ENCODE measurements at places on chromosomes 7 and 10.
A peak's percentile ranks its signal among the peaks of the same experiment; 100 is the strongest.

DNA sequence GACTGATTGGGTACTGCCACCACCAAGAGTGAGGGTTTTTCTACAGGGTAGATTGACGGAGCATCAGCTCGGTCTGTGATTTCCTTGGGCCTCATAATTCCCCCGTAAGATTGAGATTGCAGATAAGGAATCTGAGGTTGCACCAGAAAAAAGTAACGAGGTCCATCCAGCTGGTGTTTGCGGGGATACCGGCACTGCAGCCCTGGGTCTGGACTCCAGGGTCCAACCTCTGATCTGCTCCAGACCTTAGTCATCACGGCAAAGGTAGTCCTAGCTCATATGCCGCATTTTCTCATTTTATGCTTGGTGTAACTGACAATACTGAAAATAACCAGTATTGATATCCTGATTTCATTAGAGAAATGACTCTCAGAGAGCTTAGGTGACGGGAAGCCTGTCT, 3.9 kb downstream of the CARD11 start:
- DNase-seq = no peak

DNA sequence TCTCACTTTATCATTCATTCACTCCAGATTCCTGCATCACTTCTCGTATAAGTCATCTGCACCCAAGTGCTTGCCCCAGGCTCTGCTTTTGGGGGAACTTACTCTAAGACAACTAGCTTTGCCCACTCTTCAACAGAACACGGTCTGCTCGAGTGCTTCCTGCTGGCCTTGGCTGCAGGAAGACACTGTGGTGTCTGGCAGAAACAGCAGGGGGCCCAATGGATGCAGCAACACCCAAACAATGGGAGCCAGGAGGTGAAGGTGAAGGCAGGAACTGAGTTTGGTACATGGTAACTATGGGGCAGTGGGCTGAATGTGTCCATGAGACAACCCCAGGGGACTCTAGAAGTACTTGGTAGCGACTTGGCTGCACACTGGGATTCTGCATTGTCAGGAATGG, 344.0 kb downstream of the REEP3 start:
- no peak for DNase-seq

DNA sequence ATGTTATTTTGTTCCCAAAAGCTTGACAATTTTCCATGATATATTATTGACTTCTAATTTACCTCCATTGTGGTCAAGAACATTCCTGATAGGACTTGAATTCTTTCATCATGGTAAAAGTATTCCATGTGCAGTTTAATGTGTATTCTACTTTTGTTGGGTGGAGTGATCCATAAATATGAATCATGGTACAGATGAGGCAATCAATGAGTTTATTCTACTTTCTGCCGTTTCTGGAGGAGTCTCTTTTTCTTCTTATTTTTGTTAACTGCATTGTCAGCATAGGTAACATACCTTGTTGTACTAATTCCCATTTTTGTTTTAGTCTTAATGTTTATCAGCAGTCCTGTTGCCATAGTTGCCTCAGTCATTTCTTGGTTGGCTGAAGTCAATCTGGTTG, 69.6 kb downstream of the SHOC2 start:
- no peak for DNase-seq

DNA sequence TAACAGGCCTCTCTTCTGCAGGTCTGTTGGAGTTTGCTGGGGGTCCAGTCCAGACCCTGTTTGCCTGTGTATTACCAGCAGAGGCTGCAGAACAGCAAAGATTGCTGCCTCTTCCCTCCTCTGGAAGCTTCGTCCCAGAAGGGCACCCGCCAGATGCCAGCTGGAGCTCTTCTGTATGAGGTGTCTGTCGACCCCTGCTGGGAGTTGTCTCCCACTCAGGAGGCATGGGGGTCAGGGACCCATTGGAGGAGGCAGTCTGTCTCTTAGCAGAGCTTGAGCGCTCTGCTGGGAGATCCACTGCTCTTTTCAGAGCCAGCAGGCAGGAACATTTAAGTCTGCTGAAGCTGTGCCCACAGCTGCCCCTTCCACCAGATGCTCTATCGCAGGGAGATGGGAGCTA, 361.1 kb upstream of the NRP1 start:
- DNase-seq = no peak

GRCh38 chr7:41892356-41893100, 189.6 kb upstream of the INHBA start:
- no peak for DNase-seq

- no peak for DNase-seq
Measured at GRCh38 chr7:88396948-88397322, 90.2 kb upstream of the STEAP4 start.

GRCh38 chr10:108422286-108422685, 1257.8 kb upstream of the SORCS1 start:
- DNase-seq = no peak

DNA sequence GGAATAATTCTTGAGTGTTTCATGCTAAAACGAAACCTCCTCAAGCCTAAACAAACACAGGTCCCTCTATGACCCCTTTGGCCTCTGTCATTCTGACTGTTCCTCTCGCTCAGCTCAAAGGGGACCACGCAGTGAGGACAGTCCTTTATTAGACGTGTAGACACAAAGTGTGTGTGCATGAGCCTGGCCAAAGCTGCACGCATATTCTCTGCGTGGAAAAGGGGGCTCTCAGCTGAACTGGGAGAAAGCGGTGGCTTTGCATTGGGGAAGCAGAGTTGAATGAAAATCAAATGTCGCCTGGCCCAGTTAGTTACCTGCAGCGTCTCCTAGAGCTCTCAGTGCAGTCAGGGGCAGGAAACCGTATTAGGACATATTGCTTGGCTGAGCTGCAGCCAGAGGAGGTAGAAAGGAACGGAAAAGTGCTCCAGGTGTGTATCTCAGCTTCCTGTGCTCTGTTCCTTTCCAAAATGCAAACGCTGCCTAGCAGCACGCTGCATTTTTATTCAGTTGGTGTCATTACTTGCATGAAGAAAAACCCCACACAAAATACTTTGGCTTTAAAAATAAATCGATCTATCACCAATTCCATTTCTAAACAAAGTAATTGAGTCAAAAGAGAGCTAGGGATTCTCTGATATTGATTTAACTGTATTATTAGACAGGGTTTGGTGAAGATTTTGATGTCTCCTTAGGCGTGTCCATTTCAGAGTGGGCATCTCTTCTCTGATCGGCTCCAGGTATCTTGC, 4.9 kb downstream of the GATA3 start:
- DNase-seq = no peak

- no peak for DNase-seq
Measured at GRCh38 chr10:86419101-86419500, 52.5 kb upstream of the GRID1 start.

- DNase-seq = no peak
Measured at GRCh38 chr10:17590969-17591645, 26.1 kb downstream of the HACD1 start.

GRCh38 chr10:53447576-53447975, 675.0 kb upstream of the MBL2 start:
- DNase-seq = no peak

- no peak for DNase-seq
Measured at GRCh38 chr10:1544929-1545328, 192.4 kb downstream of the ADARB2 start.

DNA sequence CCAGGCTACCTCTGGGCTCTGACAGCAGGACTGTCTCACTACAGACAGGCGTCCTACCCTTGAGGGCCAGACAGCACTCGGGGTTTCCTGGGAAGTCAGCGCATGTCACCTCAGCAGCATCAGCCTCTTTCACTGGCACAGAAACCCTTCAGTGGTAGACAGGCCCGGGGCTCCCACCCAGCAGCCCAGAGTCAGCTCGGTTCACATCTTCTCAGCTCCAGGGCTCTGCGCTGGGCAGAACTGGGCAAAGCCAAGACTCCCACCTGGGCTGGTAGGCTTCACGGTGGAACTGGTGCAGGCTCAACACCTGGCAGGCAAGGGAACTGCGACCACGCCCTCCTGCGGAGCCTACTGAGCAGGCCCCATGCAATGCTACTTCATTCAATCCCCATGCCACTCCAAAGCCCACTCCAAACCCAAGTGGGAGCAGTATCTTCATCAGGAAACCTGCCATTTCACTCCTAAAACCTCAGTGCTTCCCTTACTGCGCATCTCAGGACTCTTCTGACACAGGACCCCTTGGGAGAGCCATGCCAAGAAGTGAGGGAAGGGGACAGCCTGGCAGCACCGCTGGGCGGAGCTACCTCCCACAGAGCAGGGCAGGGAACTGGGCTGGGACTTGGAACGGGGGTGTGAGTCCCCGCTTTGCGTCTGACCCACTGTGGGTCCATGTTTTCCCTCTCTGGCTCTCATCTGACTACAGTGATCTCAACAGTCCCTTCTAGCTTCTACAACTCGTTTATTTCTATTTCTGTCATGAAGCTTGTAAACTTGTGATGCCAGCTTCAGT, 60.4 kb downstream of the SCRN1 start:
- no peak for DNase-seq

- DNase-seq = peak; percentile 37
Measured at GRCh38 chr10:96513305-96513697, 425 bp downstream of the TLL2 start.

DNA sequence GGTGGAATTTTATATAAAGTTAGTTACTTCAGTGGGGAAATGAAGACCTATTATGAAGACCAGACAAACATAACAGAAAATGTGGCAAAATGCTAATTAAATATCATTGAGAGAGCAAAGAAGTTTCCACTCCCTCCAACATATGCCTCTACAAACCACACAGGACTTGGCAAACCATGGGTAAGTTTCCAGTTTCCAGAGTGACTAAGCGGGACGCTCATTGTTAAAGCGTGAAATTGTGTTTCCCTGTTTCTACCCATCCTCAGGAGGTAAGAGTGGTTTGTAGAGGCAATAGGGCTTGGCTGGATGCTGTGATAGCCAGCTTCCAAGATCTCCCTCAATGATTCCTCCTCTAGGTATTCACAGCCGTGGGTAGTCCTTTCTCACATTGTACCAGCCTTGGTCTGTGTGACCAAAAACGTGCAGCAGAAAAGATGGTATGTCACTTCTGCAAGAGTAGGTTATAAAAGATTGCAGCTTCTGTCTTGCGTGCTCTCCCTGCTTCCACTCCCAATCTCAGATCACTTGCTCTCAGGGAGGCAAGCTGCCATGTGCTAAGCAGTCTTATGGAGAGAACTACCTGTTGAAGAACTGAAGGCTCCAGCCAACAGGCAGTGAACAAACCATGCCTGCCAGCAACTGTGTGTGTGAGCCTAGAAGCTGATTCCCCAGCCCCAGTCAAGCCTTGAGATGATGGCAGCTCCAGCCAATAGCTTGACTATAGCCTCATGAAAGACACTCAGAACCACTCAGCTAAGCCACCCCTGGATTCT, 35.7 kb downstream of the CBX3 start:
- DNase-seq = no peak

DNA sequence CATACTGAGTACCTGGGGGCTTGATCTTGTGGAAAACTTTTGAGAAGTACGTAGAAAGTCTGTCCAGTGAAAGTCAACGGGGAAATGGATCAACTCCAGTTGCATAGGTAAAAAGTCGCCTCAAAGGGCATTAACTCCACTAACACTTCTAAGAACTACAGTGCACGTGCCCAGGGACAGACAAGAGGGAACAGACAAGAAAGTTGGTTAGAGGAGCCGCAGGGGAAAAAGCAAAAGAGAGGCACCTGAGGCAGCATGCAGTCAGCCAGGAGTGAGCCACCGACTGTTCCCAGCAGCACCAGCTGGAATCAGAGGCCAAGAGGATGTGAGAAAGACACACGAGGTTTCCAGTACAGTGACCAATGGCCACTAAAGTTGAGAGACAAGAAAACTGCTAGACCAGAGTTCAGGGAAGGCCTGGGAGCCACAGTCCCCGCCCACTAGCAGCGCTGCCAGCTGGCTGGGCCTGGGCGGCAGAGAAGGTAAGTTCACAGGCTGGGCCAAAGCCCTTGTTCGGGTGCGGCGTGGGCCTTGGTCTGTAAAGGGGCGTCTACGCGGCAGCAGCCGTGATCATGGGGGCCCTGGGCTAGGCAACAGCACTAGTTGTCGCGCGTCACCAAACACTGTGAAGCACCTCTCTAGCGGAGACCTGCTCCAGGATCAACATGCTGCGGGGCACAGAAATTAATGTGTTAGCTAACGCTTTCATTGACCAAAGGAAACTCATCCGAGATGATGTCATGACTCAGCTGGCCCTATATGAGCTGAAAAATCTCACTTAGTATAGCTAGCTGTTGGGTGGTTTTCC, 14.0 kb downstream of the ITGB1 start:
- no peak for DNase-seq

DNA sequence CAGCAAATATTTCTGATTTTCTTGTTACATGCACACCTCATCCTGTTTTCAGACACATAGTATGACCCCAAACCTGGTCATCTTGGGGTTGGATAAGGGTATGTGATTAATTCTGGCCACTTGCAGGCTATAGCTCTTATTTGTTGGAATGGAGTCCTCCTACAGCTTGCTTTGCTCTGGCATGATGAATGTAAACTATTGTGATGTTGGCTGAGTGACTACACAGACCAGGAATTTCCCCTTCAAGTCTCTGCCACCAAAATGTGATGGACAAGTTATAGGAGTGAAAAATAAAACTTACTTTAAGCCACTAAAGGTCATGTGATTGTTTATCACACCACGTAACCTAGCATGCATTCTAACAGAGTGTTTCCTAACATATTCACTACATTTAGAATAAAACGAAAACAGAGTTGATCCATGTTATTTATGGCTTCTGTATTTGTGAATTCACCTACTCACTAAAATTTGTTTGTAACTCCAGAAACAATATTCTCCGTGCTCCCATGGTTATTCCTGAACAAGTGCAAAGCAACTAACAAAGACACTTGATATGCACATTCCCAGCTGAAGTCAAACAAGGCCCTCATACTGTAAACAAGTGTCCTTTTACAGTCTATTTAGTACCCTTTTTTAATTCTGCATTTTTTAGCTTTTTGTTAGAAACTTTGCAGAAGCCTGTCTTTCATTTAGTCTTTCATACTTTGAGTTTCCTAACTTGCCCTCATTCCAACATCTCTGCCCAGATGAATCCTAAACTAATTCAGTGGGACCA, 599.2 kb upstream of the PCDH15 start:
- no peak for DNase-seq

GRCh38 chr10:92470026-92470425, 103.9 kb downstream of the IDE start:
- DNase-seq = no peak

DNA sequence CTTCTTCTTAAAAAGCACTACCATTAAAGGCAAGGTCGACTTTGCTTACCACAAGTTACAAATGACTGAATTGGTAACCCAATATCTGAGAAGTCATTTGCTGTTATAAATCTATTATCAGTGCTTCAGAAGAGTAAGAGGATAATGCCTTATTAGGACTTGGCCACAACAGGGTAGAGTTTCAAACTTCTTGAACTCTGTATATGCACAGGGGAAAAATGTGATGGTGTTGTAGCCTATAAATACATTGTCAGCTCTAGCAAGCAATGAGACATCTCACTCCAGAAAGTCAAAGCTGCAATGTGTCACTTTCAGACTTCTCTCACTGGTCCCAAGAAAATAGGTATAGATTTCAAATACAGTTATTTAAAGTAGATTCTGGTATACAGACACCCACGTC, 9.3 kb downstream of the TFEC start:
- no peak for DNase-seq

GRCh38 chr10:121516093-121516865, 82.0 kb downstream of the FGFR2 start:
- DNase-seq = no peak

GRCh38 chr10:33878238-33878786, 543.8 kb upstream of the NRP1 start:
- DNase-seq = no peak

- DNase-seq = no peak
Measured at GRCh38 chr10:29067161-29067560, 221.7 kb upstream of the LYZL1 start.

GRCh38 chr10:68829521-68829920, 2.2 kb downstream of the STOX1 start:
- DNase-seq = no peak

Data from CD4-positive, alpha-beta T cell treated with Interleukin-4 for 1 hour (primary cell).